ENCODE measurements at places on chromosomes 2 and 18.

DNA sequence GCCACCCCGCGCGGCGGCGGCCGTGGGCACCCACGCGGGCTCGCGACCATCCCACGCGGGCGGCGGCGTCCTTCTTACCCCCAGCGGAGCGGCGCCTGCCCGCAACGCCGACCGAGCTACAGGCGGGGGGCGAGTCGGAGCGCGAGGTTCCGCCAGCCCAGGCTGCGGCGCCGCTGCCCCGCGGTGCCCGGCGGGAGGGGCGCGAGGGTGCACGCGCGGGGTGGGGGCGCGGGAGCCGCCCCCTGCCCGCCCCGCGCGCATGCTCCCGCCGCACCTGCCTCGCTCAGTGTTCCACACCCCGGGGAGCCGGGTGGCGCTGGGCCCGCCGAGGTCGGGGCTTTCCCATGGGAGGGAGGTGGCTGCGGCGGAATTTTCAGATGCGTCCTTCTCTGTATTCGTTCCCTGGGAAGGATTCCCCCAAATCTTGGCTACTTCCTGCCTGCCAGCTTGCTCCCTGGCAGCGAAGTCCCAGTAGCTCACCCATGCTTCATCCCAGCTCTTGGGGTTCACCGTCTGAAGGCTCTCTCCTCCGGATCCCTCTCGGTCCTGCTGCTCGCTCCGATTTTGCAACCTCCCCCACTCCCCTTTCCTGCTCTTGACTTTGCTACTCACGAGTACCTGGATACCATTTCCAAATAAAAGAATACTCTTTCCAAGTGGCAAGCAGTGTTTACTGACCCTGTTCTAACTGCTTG lies at the start of gene L3MBTL4:
TSS of gene L3MBTL4 (minus strand) at position 189 of the 695 bp plus-strand sequence. CDS start 103,286 bp downstream, outside the sequence.
- peak; percentile 78 for DNase-seq

- DNase-seq = no peak
Observed at GRCh38 chr2:54559006-54559445, 102.9 kb downstream of the SPTBN1 start.

- no peak for DNase-seq
Observed at GRCh38 chr18:11909591-11910026, 1.5 kb upstream of the MPPE1 start.

DNA sequence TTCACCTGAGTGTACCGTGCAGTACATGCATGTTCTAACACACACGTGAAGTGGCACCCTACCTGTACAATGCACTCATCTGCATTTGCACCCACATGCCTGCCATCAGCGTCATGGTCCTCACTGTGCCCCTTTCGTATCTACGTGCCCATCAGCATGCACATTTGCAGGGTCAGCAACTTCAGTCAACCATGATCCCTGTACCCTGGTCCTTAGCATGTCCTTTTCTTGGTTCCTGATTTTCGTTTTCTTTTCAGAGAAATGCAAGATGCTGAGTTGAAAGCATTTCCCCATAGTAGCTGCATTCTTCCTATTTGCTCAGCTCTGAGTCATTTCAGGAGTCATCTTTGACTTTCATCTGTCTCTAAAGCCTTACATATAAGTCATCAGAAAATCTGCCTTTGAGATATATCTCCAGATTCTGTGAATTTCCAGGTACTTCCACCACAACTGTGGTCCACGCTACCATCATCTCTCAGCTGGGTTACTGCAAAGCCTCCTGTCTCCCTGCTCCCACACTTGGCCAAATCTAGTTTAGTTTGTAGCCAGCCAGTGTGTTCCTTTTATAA lies 14.7 kb upstream of the PUM2 start:
- DNase-seq = no peak

DNA sequence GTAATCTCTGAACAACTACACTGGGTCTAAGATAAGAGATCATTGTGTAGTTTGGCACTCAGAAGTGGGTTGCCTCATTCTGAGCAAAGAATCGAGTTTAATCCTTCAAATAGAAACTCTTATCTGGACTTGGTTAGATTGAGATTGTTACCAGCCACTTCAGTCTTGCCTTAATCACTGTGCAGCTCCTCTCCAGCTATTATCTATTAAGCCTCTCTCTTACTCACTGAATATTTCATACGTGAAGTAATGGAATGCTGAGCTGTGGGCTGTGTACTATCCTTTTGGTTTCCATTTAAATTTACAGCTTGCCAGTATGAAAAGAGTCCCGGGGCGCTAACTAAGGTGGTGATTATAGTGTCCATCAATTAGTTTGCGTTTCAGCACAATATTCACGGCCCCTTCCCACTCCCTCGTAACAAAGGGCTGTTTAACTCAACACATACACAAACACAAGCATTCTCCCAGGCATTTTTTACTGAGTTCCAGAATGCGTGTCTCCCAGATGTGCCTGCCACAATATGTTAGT lies 65.7 kb upstream of the NCKAP5 start:
- DNase-seq = no peak

DNA sequence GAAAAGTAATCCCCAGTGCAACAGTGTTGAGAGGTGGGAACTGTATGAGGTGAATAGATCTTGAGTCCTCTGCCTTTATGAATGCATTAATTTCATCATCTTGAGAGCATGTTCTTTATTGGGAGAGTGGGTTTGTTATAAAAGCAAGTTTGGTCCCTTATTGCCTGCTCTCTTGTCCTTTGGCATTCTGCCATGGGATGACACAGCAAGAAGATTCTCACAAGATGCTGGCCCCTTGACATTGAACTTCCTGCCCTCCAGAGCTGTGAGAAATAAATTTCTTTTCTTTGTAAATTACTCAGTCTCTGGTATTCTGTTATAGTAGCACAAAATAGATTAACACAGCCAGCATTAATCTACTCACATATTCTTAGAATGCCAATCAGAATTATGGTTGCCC lies 108.6 kb downstream of the EHBP1 start:
- no peak for DNase-seq

GRCh38 chr2:70321370-70321769 lies 19.5 kb upstream of the FAM136A start:
- DNase-seq = no peak

- no peak for DNase-seq
Observed at GRCh38 chr2:231379266-231380215, 16.0 kb upstream of the B3GNT7 start.

DNA sequence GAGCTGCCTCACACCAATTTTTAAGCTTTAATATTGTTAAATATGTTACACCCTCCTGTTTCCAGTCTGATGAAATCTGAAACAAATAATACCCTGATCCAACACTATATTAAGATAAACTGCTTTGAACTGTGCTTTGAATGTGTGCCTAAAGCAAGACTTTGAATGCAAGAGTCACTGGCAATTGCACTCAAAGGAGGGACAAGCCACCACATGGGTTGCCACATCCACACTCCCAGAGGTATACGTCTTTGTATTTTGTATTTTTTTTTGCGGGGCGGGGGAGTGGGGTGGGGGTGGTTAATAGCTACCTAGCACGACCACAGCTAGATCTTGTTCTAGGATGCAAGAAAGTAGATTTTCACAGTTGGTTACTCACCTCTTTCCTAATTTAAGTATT lies 1.8 kb upstream of the ZEB2 start:
- DNase-seq = no peak

DNA sequence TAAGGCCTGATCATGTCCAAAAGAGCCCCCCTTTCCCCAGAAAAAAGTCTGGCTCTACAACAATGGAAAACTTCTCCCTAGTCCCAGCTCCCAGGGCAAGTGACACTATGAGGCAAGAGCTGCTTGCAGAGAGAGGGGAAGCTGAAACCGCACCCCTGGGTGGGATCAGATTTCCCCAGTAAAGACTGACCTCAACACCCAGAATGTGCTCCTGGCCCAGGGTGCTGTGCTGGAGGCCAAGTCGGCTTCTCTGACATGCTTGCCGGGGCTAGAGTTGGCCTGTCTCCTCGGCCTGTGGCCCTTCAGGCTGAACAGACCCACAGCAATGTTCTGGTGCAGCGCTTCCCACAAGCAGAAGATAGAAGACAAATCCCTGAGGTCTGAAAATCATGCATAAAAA lies 18.4 kb upstream of the ST8SIA3 start:
- DNase-seq = no peak

GRCh38 chr2:15760232-15760910 lies 168.7 kb downstream of the DDX1 start:
- DNase-seq = no peak

DNA sequence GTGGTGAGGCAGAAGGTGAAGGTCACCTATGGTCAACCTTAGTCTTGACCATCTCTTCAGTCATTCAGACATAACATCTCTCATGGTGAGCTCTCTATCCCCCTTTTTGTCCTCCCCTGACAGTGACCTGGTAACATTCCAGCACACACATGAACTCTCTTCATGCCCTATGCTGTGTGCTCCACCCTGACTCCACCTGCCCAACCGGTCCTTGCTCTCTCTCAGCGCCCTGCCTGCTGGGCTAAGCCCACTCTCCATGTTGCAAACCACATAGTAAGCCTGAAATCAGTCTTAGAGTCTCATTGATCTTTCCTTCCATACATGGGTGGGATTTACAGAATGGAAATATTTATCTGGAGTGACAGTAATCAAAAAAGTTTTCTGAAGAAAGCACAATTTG lies 52.8 kb downstream of the MARCO start:
- no peak for DNase-seq

DNA sequence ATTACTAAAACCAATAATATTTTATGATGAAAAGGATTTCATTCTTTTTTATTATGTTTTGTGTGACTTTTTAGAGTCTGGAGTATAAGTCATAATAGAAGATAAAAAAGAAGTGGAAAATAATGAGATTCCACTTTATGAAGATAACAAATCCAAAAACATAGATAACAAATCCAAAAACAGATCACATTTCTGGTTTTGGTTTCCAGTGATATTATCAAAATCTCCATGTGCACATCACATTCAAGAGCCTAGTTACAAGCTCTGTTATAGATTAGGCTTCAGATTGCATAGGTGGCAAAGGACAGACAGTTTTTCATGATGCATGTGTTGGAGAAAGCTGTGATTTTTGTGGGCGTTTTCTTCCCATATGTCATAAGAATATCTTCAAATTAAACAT lies 648.2 kb downstream of the STK39 start:
- no peak for DNase-seq

DNA sequence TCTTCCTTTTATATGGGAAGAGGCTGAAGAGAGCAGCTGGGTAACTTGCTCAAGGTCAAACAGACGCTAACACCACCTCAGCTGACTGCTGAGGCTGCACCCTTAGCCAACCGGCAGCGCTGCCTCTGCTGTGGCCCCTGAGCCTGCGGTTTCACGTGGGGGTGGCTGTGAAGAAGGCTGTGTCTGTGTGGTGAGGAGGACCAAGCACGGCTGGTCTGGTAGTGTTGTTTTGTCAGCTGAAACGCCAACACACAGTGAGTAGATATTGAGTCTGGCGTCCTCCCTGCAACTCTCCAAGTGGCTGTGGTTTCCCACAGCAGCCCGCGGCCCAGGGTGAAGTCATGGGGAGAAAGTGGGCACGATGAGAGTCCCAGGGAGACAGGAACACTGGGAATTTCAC lies 69.6 kb downstream of the THNSL2 start:
- DNase-seq = no peak

DNA sequence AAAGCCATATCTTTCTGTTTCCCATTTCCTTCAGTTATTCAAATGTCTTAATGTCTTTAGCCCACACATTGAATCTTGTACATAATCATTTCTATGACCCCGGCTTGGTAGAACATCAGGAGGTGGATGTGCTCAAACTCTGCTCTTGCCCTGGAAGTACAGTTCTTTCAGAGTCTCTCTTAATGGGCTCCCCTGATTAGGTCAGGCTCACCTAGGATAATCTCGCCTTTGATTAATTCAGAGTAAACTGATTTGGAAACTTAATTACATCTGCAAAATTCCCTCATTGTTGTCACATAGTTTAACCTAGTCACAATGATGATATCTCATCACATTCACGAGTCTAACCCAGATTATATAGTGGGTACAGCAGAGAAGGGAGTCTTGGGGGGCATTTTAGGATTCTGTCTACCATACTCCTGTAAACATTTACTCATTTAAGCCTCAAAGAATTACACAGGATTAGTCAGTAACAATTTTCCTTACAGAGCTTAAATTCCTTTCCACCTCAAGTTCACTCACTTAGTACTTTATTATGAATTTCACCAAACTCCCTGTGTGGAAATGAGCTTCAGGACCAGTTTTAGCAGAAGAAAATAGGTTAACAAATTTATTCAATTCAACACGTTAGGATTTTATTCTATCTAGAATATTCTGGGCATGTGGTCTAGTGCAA lies 135.5 kb downstream of the FHOD3 start:
- DNase-seq = no peak

DNA sequence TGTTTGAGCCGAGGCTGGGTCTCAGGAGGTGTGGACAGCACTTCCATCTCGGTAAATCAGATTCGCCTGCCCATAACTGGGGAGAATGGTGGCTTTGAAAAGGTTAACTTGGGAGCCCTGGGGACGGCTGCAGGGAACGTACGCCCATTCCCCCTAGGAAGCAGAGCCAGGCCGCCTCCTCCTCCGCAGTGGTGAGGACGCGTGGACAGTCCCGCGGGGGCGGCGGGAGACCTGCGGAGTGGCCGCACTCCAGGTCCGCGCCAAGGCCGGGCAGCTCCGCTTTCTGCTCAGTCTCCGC lies 845 bp upstream of the MYCN start:
- DNase-seq = no peak

DNA sequence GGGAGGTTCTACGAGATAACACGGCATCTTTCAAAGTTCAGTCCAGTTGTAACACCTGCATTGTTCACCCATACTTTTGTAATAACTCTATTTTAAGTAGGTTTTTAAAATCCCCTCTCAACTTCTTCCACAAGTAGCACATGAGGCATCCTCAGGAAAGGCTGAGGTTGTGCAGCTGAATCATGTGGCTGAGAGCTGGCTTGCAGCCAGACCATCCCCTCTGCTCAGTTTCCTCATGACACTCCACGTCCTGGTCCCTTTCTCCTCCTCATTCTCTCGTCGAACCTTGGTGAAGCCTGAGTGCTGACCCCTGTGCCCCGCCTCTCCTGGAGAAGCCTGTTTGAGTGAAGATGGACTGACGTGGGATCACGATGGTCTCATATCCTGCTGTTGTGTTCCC lies 42.5 kb downstream of the POU3F3 start:
- DNase-seq = no peak

DNA sequence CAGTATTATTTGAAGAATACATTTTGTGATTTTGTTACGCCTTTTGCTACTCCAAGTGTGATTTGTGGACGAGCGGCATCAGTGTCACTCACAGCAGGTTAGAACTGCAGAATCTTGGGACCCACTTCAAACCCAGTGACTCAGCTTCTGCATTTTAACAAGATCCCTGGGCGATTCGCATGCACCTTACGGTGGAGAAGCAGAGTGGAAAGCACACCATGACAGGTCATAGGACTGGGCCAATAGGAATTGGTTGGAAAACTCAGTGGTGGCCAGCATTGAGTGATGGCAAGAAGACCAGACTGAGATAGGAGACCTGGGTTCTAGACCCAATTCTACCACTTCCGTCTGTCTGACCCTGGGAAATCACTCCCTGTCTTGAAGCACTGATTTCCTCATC lies 26.3 kb downstream of the CTLA4 start:
- no peak for DNase-seq

- no peak for DNase-seq
Observed at GRCh38 chr2:128493880-128494279, 175.2 kb upstream of the HS6ST1 start.

GRCh38 chr2:55887351-55887750 lies 36.2 kb downstream of the EFEMP1 start:
- no peak for DNase-seq
